ENCODE measurements at places on chromosomes 3 and 15. TPM values are rescaled to one million over a fixed set of nuclear protein-coding genes. Genes with fewer than 3 reads are reported as not detected.

DNA sequence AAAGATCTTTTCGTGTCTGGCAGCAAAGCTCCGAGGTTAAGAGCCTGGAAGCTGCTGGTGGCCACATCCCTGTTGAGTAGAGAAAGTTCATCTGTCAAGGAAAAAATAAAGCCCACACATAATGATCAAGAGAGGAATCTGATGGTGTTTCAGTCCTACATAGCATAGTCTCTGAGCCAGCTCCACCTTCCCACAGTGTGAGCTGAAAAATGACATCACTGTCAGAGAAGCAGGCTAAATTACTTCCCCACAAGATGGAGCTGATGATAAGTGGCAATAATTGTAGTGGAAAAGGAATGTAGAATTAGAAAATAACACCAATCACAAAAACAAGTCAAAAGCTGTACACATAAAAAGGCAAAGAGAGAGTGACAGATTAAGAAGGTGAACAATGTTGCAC is 84.5 kb downstream of the AQP9 start:
- no peak for DNase-seq

DNA sequence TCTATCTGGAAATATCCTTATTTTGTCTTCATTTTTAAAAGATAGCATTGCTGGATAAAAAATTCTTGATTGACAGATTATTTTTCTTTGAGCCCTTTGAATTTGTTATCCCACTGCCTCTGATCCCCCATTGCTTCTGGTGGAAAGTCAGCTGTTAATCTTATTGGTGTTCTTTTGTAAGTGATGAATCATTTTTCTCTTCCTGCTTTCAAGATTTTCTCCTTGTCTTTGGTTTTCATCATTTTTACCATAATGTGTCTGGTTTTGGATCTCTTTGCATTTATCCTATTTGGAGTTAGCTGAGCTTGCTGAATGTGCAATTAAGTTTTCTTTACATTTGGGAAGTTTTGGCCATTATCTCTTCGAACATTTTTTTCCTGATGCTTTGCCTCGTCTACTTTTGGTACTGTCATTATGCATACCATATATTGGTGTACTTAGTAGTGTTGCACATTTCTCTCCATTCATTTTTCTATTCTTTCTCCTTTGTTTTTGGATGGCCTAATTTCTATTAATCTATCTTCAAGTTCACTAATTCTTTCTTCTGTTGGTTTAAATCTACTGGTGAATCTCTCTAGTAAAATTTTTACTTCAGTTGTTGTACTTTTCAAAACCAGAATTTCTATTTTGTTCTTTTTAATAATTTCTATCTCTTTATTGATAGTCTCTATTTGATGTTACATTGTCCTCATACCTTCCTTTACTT is 440.0 kb upstream of the PROK2 start:
- DNase-seq = no peak

- DNase-seq = peak; percentile 85
These were observed 115.0 kb upstream of the VEPH1 start for GRCh38 chr3:157618075-157618760.

DNA sequence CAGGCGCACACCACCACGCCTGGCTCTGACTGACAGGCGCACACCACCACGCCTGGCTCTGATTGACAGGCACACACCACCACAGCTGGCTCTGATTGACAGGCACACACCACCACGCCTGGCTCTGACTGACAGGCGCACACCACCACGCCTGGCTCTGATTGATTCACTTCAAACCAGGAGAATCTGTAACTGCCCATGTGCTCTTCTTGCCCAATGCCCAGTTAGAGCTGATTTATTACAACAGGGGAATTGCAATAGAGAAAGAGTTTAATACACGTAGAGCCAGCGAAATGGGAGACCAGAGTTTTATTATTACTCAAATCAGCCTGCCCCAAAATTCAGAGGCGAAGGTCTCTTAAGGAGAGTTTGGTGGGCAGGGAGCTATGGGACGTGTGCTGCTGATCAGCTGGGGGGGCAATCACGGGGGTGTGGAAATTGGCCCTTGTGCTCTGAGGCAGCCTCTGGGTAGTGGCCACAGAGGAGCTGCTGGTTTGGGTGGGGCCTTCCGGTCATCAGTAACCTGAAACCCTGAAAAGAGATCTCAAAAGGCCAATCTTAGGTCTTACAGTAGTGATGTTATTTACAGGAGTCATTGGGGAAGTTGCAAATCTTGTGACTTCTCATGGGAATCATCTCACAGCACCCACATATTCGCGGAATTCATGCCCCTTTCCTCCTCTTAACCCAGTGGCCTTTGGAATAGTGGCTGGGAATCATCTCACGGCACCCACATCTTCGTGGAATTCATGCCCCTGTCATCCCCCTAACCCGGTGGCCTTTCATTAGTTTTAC is 63.8 kb upstream of the TFRC start:
- DNase-seq = no peak

DNA sequence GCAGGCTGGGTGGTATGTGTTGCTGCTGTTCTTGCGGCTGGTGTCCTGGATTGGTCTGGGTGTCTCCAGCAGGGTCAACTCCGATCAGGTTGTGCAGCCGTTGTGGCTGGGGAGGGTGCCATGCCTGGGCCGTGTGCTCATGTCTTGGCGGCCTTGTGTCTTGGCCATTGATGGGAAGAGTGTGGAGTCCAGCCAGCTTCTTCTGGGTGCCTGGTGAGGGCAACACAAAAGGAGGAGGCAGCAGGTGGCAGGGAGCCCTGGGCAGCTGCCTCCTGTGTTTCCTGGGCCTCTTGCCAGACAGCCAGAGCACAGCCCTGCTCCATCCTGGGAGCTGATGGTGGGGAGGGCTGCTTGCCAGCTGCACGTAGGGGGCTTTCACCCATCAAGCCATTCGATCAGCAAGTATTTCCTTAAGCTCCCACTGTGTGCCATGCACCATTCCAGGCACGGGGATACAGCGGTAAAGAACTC is 4.3 kb downstream of the CHAC1 start:
- peak; percentile 19 for DNase-seq

The C3orf49 gene
- total RNA-seq = not detected

The LINGO1 gene
- total RNA-seq = not detected

Measured in fibroblast of the aortic adventitia (primary cell).